Activated CD8-positive, alpha-beta memory T cell treated with anti-CD3 and anti-CD28 coated beads for 4 hours (primary cell): ENCODE measurements at places on chromosomes 4 and X.

DNA sequence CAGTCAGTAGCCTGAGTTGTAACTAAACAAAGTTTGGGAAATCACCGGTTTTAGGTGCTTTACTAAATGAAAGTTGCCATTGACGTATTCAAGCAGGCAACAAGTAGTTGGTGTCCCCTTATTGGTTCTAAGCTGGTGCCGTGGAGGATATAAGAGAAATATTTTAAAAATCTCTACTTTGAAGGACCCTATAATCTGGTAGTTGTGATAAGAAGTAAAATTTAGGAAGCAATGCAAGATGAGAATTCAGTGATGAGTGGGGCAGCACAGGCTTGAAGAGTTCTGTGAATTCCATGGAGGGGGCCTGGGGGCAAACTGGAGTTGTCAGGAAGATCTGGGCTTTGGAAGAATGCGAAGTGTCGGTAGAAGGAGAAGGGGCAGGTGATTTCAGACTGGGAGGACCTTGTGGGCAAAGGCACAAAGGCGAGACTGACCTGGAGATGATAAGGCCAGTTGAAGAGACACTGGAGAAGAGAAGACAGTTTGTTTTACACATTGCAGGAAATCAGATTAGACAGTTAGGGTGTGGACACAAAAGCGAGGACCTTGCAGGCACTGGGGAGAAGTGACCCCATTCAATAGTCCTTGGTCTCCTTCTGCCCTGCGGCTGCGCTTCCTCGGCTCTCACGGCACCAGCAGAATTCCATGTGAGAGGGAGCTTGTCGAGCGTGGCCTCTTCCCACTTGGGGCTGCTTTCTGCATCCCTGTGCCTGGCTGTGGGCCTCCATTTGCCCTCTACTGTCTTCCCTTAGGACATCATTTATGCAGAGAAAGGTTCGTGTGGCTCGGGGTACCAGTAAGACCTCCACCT lies 1.3 kb downstream of the RHOH start:
- no peak for DNase-seq

GRCh38 chr4:102843938-102844337 lies 16.6 kb upstream of the UBE2D3 start:
- no peak for DNase-seq

GRCh38 chrX:130799393-130799792 lies 103.6 kb downstream of the ENOX2 start:
- no peak for DNase-seq

GRCh38 chrX:155953055-155953454 lies 44.4 kb upstream of the IL9R start:
- no peak for DNase-seq

DNA sequence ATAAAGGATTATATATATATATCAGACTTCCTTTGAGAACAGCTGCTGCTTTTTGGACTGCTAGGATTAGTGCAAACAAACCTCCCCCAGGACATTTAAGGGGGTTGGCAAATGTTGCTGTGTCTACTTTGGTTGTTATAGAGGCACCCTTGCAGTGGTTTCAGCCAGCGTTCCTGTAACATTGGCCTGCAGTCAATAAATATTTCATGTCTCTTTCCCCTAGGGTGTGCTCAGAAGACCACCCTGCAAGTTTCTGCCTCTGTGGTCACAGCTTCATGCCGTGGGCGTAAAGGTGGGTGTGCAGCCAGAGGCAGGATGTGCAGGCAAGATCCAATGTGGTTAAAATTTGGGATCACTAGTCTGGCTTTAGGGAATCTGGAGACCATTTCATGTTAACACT lies 28.9 kb downstream of the FGF5 start:
- no peak for DNase-seq

- DNase-seq = no peak
Measured at GRCh38 chr4:683982-684622, 4.8 kb downstream of the SLC49A3 start.

DNA sequence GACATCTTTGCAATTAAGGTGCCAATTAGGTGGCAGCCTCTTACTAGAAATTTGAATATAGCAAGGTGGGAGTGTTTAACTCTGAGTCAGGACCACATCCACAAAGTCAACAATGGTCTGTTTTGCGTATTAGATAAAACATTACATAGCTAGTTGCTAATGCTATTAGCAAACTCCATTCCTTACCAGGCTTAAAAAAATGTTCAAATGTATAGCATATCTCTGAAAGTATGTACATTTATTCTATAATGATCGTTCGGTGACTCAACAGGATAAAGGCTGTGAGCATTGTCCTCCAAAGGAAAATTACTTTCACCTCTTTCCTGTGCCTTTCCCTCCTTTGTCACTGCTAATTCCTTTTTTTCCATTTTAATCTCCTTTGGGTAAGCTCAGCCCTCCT lies 74.5 kb downstream of the SYTL5 start:
- no peak for DNase-seq

DNA sequence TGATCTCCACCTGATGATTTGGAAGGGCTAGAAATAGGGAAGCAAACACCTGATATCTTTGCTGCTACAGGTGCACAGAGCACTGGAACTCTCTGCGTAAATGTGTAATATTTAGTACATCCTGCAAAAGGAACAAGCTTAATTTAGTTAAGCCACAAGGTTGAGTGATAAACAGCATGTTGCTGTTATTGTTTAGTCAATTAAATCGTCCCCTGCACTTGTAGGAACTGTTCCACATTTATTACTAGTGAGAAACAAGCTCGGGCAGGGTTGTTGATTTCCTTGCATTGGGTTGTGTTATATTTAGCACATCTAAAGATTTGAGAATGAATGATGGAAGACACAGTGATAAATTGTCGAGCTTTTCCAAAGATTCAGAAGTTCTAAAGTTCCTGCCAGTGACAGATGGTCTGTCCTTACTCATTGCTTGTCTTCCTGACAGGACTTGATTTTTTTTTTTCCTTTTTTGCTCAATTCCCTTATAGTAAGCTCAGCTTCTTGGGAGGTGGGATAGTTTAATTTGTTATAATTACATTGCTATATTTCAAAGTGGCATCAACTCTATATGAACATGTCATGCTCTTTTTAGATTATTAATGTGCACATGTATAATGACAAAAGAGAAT lies 627.0 kb upstream of the ATOH1 start:
- DNase-seq = no peak

- DNase-seq = no peak
Measured at GRCh38 chrX:21741364-21741763, 16.6 kb downstream of the SMPX start.

DNA sequence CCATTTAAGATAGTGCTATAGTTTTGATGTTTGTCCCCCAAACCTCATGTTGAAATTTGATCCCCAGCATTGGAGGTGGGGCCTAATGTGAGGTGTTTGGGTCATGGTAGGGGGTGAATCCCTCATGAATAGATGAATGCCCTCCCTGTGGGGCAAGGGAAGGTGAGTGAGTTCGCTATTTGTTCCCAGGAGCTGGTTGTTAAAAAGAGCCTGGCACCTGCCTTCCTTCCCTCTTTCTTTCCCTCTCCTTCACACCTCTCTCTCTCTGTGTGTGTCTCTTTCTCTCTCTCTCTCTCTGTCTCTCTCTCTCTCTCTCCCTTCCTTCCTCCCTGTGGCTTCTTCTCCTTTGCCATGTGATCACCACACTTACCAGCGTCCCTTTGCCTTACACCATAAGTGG lies 160.7 kb downstream of the AASDH start:
- DNase-seq = no peak

DNA sequence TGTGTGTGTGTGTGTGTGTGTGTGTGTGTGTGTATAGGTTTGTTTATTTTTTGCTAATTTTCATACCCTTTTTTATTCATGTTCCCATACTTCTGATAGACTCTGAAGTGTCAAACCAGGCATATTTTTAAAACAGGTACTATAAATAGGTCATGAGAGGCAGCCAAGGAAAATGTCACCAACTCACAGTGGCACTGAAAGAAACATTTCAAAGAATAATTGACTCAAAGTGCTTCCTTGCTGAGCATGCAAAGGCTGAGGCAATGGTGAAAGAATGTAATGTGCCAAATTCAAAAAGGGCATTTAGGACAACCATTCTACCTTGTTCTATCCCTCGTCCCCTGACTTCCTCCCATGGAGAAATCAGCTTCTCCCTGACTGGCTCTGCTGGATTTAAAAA lies 95.5 kb downstream of the EIF4E start:
- DNase-seq = no peak

- DNase-seq = no peak
Measured at GRCh38 chr4:100022792-100023222, 72.7 kb upstream of the H2AZ1 start.

DNA sequence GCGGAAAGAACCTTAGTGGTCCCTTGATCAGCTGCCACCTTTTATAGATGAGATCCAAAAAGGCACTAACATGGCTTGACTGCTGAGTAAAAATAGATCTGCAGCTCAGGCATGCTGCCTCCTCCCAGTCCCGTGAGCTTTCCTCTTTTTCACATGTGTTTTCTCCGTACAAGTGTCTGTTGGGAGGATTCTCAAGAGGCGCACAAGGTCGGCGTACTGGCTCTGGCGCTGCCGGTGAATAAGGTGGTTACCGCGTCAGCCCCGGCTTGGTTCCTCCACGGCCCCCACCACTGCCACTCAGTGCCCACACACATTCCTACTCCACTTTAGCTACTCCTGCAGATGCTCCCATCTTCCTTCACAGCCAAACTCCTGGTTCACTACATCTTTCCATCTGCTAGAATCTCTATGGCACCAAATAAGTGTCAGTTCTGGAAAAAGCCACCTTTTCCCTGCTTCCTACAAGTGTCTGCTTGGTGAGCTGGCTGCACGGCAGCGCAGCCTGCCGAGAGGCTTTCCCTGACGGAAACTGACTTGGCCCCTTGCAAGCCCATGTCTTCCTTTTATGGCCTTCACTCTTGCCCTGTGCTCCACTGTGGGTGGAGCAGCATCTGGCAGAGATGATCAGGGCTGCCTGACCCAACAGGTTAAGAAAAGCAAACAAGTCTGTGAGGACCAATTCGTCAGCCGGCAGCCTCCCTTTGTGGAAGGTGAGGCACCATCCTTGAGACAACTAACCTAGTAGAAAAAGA lies 99.8 kb downstream of the KLHL8 start:
- no peak for DNase-seq

- DNase-seq = no peak
Measured at GRCh38 chr4:145885666-145886065, 53.0 kb downstream of the ZNF827 start.

DNA sequence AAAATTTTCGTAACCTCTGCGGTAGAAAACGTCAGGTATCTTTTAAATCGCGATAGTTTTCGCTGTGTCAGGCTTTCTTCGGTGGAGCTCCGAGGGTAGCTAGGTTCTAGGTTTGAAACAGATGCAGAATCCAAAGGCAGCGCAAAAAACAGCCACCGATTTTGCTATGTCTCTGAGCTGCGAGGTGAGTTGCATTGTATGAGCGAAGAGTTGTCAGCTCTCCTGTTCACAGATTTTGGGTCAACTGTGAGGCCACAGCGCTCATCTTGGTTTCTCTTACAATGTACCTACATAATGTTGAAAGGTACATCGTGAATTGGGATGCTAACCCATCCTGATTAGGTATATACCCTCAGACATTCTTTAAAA lies 486 bp downstream of the CLCN3 start:
- DNase-seq = no peak

GRCh38 chr4:77989968-77990367 lies 67.2 kb upstream of the FRAS1 start:
- DNase-seq = no peak
